ENCODE measurements at places on chromosomes 2 and 18.

DNA sequence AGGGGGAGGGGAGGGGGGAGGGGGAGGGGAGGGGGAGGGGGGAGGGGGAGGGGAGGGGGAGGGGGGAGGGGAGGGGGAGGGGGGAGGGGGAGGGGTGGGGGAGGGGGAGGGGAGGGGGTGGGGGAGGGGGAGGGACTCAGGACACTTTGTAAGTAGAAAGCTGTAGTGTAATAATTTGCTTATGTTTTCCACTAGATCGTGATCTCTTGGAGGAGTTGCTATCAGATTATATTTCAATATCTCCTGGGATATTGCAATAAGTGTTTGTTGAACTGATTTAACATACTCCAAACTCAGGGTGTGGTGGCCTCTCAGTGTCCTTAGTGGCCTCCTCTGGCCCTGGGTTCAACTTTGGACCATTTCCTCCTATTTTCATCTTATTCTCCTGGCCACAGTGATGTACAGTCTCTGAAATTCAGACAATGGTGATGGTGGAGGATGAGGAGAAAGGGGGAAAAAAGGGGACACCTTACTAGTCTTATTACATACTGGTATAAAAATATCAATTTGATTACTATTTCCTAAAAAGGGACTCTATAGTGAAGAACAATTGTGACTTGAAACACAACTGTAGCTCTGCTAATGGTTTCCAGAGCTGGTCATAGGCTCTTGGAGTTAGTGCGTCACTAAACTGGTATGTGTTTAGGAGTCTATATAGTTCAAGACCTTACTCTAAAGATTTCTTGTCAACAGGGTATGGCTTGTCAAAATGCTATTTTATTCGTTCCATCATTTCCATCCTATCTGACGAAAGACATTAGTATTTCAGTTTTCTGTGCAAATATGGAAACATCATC, 89.6 kb downstream of the DDX1 start:
- DNase-seq: no peak

DNA sequence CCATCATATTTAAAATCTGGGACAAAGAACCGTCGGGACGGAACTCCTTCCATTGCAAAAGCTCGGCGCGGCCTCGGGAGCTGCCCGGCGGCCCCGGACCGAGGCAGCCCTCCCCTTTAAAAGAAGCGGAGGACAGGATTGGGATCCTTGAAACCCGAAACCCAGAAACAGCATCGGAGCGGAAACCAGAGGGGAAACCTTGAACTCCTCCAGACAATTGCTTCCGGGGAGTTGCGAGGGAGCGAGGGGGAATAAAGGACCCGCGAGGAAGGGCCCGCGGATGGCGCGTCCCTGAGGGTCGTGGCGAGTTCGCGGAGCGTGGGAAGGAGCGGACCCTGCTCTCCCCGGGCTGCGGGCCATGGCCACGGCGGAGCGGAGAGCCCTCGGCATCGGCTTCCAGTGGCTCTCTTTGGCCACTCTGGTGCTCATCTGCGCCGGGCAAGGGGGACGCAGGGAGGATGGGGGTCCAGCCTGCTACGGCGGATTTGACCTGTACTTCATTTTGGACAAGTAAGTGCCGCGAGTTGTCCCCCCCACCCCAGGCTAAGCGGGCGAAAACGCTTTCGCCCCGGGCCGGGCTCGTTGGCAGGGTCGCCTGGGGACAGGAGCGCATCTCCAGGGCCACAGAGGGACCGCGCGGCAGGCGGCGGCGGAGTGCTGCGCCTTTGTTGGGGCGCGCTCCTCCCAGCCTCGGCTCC, at the start of gene ANTXR1:
TSS of gene ANTXR1 (plus strand) at position 38 of the 698 bp plus-strand sequence. CDS start at position 359, 321 bp downstream.
- no peak for DNase-seq

- DNase-seq: no peak
Measured at GRCh38 chr2:69959425-69959824, 2.0 kb downstream of the ASPRV1 start.

- DNase-seq: no peak
Measured at GRCh38 chr2:39247512-39248043, 3.8 kb upstream of the CDKL4 start.

DNA sequence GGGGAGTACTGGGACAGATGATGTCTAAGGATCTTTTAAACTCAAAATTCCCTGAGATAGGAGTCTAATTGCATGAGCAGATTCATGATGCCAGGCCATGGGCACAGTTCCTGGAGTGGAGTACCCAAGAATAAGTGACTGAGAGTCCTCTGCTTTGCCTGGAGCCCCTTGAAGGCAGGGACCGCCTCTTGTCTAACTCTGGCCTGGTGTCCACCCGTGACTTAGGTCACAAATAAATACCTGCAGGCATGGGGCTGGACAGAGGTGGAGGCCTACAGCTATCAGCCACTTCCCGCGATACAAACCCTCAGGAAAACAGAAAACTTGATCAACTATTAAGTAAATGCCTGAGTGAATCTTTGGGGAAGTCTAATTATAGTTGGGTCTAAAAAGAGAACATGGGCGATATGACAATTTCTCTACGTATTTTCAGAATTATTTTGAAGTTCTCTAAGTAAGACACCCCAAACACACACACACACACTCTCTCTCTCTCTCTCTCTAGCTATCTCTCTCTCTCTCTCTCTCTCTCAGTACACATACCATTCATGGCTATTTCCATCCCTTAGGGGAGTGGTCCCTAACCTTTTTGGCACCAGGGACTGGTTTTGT, 1.8 kb upstream of the WIPF1 start:
- DNase-seq: no peak

DNA sequence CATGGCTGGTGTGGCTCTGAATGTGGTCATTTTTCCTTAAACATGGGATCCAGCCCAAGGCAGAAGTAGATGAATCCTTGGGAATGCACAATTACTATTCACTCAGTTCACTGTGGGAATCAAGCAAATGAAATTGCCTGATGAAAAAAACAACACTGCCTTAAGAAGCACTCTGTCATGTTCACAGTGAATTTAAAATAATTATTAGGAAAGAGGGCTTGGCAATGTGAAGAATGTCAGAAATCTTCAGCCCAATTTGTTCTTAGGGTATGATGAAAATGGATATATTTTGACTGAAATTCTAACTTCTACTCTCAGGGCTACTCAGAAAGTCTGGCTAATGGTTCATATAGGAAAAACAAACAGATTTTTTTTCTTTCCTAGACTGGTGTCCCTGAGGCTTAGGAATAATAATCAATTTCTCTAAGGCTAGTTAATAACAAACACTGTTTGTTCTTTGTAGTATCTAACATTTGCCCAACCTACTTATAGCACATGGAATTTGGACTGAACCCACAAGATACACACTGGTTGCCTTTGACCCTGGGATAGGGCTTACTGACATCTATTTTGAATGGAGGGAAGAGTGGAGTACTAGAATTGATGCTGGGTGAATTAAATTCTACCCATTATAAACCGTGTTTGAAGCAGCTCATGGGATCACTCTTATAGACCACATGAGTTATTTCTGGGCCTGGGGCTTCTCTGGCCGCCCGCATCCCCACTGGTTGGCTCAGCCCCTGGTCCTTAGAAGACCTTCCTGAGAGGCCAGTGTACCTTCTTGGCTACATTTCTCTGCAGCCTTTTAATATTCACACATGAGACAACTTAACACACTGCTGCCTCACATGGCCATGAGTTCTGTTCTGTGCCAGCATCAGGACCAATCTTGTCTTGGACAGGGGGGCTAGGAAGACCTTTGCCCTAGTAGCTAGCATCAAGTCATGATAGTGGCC, 8.3 kb upstream of the MRPL33 start:
- DNase-seq: no peak

- no peak for DNase-seq
Measured at GRCh38 chr2:107936433-107937359, 49.6 kb upstream of the SLC5A7 start.

DNA sequence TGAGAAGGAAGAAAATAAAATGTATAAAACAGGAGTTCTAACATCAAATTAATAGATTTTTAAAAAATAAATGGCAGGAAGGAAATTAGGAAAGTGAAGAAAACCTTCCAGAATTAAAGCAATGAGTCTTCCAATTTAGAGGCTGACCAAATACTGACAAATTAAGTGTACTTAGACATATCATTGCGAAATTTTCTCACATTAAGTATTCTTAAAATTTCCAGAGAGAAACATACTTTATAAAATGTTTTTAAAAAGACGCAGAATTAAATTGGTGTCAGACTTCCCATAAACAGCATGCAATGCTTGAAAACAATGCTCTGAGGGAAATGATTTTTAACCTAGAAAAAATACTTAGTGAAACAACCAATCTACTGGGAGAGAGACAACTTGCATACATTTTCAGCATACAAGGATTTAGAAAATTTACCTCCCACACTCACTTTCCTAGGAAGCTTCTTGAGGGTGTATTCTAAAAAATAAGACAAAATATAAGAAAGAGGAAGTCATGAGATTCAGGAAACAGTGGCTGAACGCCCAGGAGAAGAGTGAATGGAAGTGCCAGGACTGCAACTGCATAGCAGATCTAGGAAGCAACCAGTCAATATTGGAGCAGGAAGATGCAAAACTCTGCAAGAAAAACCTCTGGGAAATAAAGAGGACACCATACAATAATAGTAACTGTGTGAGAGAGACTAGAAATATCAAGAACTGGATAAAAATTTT, 339.9 kb downstream of the ADCYAP1 start:
- no peak for DNase-seq

DNA sequence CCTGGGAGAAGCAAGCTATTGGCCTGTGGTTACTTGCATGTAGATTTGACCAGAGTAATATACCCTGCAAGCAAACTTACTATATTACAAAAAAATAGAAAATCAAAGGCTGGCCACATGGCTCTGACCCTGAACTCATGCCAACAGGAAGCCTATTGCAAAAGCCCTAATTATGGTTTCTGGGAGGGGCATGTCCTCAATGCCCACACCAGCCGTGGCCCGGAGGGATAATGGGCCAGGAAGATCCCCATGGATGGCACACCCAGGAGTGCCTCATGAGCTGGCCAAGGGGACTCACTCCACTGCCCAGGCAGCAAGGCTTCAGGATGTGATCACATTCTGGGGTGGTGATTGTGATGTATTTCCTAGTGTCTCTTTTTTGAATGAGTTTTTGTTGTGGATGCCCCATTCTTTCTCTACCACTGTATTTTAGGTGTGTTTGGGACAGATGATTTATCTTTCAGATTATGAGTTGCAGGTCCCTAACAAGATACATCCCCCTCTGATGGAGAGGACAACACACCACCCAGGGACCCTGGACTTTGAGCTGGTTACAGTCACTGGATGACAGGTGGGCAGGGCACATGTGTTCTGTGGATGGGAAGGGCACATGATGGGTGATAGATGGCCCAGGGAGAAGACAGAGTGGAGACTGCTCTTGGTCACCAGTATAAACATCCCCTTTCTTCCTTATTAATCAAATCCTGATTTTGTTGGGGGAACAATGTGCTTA, 18.7 kb upstream of the TFCP2L1 start:
- DNase-seq: no peak

GRCh38 chr18:49112664-49113063, 161.9 kb upstream of the SMAD7 start:
- DNase-seq: no peak

DNA sequence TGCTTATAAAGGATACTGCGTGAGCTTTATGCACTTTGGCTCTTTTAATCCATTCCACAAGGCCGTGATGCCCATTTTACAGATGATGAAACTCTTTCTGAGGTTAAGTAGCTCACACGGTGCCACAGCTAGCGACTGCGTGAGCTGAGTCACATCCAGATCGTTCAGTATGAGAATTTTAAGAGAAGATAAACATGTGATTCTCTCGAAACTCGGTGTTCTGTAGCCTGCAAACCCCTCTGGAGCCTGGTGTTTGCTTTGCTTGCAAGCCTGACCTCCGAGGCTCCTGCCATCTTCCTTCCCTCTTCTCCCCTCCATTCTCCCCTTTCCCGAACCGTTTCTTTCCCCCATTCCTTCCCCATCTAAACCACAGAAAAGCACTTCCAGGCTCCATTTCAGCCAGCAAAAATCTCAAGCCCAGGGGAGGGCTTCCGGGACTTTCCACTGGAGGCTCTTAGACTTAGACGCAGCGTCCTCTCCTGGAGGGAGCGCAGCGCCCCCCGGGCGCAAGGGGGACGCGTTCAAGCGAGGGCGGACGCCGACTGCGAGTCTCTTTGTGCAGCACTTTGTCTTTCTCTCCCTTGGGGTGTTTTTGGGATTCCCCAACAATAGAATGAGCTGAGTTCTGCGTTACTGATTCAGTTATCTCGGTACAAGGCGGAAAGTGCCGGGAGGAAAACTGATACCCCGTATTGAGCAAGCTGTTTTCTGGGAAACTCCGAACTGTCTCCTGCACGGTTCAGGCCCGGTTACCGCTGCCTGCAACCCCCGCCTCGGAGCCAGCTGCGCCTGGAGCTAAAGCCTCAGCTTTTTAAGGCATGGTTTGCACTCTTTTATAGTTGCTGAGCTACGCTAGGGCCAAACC, 38.0 kb downstream of the CYP1B1 start:
- no peak for DNase-seq

DNA sequence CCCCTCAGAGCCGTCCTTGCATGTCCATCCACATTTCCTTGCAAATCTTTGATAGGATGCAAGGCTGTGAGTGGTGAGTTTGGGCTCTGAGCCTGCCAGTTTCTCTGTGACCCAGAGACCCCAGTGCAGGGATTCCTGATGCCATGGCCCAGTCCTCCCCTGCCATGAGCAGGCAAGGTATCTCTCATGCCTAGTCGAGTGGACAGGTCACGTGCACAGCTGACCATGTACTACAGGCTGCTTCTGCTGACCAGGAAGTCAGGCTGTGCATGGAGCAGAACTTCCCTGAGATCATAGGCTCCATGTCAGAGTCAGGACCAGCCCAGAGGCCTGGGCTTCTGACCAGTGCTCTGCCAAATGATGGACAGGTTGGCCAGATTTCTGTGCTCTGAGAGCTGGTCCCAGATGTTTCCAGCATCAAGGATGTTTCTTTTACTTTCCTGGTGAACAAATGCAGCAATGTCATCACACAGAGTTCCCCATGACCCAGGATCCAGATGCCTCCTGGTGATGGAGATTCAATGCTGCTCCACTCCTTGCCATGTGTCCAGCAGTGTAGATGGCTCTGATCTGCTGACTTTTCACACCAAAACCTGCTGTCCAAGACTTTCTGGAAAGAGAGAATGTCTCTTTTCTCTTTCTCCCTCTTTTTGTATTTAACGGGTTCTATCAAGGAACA, 321.6 kb upstream of the HS6ST1 start:
- DNase-seq: no peak

- no peak for DNase-seq
Measured at GRCh38 chr18:61891894-61892293, 913 bp downstream of the RNF152 start.

GRCh38 chr2:205733648-205734047, 51.3 kb downstream of the NRP2 start:
- DNase-seq: no peak

- no peak for DNase-seq
Measured at GRCh38 chr18:76453932-76454331, 41.1 kb downstream of the ZNF516 start.

DNA sequence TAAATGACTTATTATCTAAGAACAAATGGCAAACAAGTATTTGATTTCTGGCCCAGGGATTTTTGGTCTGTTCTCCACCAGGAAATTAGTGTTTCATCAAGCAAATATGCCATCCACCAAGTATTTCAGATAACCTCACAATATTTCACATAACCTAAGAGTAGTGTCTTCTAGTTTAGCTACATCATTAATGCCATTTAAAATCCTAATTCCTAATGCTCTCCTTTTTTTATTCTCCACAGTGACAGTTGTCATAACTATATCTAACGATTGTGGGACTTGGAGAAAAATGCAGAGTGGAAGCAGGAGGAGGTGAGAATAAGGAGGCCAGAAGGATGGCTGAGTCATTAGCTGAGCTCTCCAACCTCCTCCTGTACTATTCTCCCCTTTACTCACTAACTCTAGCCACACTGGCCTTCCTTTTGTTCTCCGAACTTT, 58.5 kb upstream of the CTLA4 start:
- no peak for DNase-seq
